Esophagus squamous epithelium (tissue), 5 donors: ENCODE measurements at places on chromosomes 5 and 9.

GRCh38 chr5:66382152-66382551, 214.0 kb upstream of the MAST4 start:
- no peak for DNase-seq

DNA sequence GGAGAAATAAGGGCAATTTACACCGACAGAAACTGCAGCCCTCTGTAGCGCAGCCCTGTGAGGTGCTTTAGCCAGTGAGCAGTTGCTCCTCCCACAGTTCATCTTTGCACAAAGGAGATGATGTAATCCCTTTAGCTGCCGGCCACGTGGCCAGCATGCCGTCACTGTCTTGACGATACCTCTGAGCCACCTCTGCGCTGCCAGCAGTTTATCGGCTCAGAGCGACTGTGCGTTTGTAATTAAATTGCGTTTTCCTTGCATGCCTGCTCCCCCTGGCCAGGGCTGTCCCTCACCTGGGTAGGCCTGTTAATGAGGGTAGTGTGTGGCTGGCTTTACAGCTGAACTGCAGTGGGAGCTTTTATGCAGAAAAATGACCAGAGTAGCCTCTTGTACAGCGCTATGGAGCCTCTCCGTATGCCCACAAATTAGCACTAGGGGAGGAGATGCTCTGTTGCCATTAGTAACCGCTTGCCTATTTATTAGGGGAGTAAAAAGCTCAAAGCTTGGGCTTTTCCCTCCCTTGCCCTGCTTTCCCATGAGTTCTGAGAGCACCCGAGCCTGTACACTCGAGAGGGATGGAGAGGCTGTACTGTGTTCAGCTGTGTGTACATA, 107.0 kb downstream of the TRIO start:
- no peak for DNase-seq

DNA sequence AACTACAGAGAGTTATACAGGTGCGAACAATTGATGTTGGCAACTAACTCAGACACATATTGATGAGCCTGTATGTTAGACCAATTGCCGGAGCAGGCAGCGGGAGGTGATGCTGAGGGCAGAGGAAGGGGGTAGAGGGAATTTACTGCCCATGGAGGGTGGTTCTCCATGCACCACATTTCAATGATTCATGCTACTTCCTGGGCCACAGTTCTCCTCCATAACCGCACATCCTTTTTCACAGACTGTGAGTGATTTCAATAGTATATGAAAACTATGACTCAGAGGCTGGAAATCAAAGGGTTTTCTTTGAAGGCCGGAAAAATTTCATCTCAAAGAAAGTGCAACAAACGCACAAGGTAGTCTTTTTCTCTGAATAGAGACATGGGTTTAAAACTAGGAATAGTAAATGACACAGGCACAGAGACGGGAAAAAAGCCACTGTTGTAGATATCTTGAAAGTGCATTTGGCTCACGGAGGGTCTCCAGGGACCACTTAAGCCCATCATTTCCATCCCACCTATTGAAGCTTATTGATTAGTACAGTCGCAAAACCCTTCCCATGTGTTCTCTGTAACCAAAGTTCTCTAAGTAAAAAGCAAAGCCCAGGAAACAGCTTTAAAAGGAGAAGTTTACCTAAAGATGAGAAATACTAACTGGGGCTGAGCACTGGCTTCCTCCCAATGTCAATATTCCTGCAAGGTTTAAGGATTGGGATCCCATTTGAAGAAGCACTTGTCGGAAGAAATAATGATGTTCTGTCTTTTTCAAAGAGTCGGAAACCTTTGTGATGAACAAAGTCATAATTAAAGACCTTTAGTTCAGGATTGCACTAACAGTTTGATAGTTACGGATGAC, 28.0 kb upstream of the ADAM19 start:
- no peak for DNase-seq

- no peak for DNase-seq
Observed at GRCh38 chr9:106403081-106403480, 459.9 kb upstream of the ZNF462 start.

DNA sequence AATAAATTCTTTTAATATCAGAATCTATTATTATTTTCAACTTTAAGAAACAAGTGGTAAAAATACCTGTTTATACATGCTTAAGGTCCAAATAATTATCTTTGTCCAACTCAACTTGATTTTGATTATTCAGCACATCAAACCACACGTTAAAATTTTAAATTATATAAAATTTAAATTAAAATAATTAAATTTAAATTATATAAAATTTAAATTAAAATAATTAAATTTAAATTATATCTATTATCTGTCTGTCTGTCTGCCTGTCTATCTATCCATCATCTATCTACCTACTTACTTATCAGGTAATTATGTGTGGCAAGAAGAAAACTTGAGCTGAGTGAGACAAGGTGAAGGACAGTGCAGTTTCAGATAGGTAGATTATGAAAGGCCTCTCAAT, 605.3 kb upstream of the RIOK2 start:
- DNase-seq, result no peak

- no peak for DNase-seq
Observed at GRCh38 chr9:135941288-135941995, 19.7 kb downstream of the UBAC1 start.

DNA sequence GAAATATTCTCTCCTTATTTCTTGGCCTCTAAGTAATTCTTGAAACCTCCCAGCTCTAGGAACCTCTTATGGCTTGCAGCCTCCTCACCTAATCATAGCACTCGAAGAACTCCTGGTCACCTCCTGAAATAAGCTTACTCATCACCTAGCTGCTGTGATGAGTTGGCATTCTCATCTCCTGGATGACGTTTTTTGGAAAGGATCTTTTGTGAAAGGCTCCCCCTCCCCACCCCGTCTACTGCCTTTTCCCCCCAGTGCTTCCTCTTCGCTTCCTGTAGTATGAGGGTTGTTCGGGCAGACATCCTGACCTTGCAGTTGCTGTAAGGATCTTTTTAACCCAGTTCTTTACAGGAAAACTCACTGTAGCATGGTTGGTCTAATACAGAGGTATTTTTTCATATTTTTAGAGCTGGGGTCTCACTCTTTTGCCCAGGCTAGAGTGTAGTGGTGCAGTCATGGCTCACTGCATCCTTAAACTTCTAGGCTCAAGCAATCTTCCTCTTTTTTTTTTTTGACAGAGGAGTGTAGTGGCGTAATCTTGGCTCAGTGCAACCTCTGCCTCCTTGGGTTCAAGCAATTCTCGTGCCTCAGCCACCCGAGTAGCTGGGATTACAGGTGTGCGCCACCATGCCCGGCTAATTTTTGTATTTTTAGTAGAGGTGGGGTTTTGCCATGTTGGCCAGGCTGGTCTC, 41.8 kb downstream of the ARHGAP26 start:
- no peak for DNase-seq

GRCh38 chr5:113089653-113090335, 113.2 kb downstream of the DCP2 start:
- DNase-seq, result no peak

DNA sequence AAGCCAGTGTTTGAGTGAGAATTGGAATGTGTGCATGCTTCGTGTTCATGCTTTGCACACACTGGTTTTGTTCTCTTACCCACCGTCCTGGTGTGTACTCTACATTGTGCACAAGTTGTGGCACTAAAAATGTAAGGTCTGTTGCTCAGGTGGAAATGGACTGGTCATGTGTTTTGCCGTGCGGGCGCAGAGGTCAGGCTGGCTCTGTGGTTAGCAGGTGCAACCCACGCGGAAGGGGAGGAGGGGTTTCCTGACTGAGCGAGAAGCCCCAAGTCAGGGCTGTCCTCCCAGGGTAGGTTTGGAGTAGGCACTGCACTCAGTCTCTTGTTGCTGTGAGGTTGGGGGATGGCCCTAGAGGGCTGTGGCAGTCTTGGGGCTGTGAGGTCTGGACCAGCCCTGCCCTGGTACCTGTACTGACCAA, 86.6 kb downstream of the EHMT1 start:
- no peak for DNase-seq

- no peak for DNase-seq
Observed at GRCh38 chr5:72066705-72067107, 40.6 kb upstream of the MAP1B start.

DNA sequence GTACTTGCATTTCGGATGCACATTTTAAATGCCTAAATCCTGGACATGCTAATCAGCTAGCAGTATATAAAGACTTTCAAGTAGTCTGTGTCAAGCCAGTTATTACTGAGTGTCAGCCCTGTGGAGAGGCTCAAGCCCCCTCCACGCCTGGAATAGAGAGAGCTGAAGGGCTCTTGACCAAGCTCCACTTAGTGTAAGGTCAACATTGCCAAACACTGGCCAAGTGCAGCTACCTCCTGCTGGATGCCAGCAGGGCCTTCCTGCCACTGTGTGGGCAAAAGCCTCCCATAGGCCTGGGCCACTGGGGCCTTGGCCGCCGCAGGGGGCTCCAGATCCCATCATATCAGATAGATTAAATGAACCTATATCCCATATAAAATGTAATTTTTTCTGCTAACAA, 239.4 kb upstream of the PANK3 start:
- no peak for DNase-seq

DNA sequence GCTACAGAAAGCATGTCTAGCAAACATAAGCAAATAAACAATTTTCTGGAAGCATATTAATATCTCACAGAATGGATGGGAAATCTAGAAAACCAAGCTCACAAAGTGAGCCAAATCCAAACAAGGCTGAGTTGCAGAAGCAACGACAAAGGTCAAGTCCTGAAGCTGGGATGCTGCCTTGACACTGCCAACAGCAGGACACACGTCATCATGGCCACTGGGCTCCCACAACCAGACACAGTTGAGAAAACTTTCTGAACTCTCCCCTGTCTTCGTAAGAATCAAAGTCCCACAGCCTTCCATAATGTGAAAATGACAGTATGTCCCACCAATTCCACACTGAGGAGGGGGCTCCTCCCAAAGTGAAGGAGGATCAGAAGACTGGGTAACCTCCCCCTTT, 37.6 kb downstream of the EPB41L4A start:
- no peak for DNase-seq

DNA sequence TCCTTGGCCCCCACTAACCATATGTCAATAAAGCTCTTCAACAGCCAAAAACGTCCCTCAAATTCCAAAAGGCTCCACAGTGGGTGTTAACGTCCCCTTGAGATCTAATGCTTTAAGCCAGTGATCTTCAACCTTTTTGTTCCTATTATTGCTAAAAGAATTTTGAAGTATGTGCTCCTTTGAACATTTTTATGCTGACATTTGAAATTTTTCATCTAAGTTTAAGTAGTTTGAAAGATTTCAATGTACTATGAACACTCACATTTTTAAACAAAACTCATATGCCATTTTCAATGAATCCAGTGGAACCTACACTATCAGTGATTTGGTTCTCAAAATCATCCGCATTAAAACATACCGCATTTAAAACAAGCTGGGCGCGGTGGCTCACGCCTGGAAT, 29.9 kb downstream of the AUH start:
- no peak for DNase-seq

- no peak for DNase-seq
Observed at GRCh38 chr5:14359069-14360043, 216.2 kb downstream of the TRIO start.
